ENCODE measurements at places on chromosomes 7 and 10.

DNA sequence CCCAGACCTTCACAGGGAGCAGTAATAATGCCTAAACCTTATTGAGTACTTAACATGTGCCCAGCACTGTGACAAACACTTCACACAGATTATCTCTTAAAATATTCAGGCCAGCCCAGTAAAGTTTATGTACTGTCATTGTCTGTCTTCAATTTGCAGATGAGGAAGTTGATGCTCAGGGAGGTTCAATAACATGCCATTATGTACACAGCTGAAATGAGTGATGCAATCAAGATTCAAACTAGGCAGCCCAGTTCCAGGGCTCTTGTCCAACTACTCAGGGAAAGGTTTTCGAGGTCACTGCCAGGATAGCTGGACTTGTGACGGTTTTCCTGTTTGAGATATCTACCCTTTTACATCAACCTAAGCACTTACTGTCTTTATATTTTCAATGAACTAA, 56.1 kb downstream of the AUTS2 start:
- no peak for DNase-seq

GRCh38 chr7:100516135-100516812, 22.7 kb upstream of the AGFG2 start:
- DNase-seq, result no peak

GRCh38 chr7:147861058-147861716, 729.4 kb upstream of the C7orf33 start:
- DNase-seq, result peak; percentile 49

GRCh38 chr7:495761-496321, 23.8 kb downstream of the PDGFA start:
- no peak for DNase-seq

GRCh38 chr10:124604214-124605000, 139.8 kb downstream of the FAM53B start:
- DNase-seq, result peak; percentile 71

Data from midbrain (tissue), 1 donor.